ENCODE measurements at places on chromosomes 2 and 18. TPM values are rescaled to one million over a fixed set of nuclear protein-coding genes. Genes with fewer than 3 reads are reported as not detected.

The CNDP1 gene
- not detected for total RNA-seq

The ALK gene
- total RNA-seq = 0.64 TPM

The LONRF2 gene
- 5.1 TPM for total RNA-seq

The TSGA10 gene
- 17.1 TPM for total RNA-seq

The ST3GAL5 gene
- 29.5 TPM for total RNA-seq

The TMEM200C gene
- total RNA-seq = 1.2 TPM

The ERICH2 gene
- 0.80 TPM for total RNA-seq

The AKAIN1 gene
- total RNA-seq = not detected

The DSEL gene
- 14.5 TPM for total RNA-seq

The KLHL14 gene
- 0.33 TPM for total RNA-seq

GRCh38 chr2:73640946-73641766 is 1.1 kb downstream of the NAT8 start:
- H3K4me3 ChIP-seq = no peak overlapping the region
- H3K27me3 ChIP-seq = no peaks in the 10 kb centered on the region
- no peaks in the 10 kb centered on the region for H3K4me1 ChIP-seq
- no peak for DNase-seq

GRCh38 chr2:85589982-85590791 is 5.4 kb upstream of the RNF181 start:
- no peaks in the 10 kb centered on the region for H3K27me3 ChIP-seq
- DNase-seq = no peak
- H3K4me3 ChIP-seq = peak overlapping the region; percentile 10
- peaks cover 8% of the 10 kb centered on the region for H3K4me1 ChIP-seq
- H3K27ac ChIP-seq = peak overlapping the region; percentile 91

GRCh38 chr2:6863792-6864191 is 1.9 kb downstream of the CMPK2 start:
- H3K36me3 ChIP-seq = no peaks in the 10 kb centered on the region
- DNase-seq = no peak
- no peak overlapping the region for H3K4me3 ChIP-seq

DNA sequence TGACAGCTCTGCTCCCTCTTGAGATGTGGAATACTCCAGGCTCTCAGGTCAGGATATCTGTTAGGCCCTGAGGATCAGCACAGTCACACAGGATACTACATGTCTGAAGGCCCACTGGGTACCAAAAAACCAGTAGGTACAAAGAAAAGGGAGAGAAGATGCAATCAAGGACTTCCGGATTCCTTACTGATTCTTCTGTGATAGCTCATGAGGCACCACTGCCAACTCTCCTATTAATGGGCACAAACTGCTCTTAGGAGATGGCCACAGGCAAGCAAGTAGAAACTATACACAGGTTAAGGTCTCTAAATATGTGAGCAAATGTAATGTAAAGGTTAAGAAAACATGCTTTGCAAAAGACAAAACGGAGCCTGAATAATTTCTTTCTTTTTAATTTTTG is 3.5 kb downstream of the TMEM127 start:
- no peak for DNase-seq
- peak overlapping the region; percentile 90 for H3K27ac ChIP-seq
- no peaks in the 10 kb centered on the region for H3K36me3 ChIP-seq

- DNase-seq = no peak
- H3K4me3 ChIP-seq = no peak overlapping the region
- H3K36me3 ChIP-seq = no peaks in the 10 kb centered on the region
- H3K4me1 ChIP-seq = no peaks in the 10 kb centered on the region
- no peaks in the 10 kb centered on the region for H3K27me3 ChIP-seq
- no peak overlapping the region for H3K27ac ChIP-seq
These were observed 83.8 kb upstream of the TFCP2L1 start for GRCh38 chr2:121368836-121369235.

DNA sequence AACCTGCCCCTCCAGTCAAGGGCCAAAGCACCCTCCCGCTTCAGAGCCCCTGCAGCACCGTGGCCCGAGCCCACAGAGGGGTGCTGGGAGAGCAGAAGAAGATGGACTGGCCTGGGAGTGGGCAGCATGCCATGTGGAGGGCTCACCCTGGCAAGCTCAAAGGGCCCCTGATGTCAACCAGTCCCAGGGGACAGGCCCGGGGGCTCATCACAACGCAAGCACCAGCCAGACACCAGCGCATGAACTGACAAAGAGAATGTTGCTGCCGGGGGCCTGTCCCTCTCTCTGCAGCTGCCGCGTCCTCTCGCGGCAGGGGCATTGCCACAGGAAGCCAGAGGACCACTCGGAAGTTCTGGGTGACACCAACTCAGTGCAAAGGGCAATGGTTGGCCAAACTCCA is 30.3 kb upstream of the BIN1 start:
- no peak overlapping the region for H3K27ac ChIP-seq
- DNase-seq = no peak
- no peak overlapping the region for H3K4me3 ChIP-seq
- no peaks in the 10 kb centered on the region for H3K4me1 ChIP-seq
- no peaks in the 10 kb centered on the region for H3K27me3 ChIP-seq

DNA sequence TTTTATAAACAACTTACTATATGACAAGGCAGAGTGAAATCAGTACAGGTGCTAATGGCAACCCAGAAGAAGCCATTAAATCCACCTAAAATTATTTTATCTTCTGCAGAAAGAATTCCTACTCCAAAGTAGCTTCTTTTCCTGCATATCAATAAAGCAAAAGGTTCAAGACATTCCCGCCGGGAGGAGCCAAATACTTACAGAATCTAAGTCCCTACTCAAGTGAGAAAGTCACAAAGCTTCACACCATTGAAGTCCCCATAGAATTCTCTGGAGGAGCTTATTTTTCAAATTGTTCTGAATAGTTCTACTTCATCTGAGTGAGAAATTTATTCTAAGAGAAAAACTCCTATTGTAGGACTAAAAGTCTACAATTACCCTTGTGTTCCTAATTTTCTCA is 233.7 kb upstream of the HNRNPA3 start:
- no peaks in the 10 kb centered on the region for H3K36me3 ChIP-seq
- no peak for DNase-seq
- peaks cover 3% of the 10 kb centered on the region for H3K27me3 ChIP-seq
- no peak overlapping the region for H3K27ac ChIP-seq
- no peak overlapping the region for H3K4me3 ChIP-seq

DNA sequence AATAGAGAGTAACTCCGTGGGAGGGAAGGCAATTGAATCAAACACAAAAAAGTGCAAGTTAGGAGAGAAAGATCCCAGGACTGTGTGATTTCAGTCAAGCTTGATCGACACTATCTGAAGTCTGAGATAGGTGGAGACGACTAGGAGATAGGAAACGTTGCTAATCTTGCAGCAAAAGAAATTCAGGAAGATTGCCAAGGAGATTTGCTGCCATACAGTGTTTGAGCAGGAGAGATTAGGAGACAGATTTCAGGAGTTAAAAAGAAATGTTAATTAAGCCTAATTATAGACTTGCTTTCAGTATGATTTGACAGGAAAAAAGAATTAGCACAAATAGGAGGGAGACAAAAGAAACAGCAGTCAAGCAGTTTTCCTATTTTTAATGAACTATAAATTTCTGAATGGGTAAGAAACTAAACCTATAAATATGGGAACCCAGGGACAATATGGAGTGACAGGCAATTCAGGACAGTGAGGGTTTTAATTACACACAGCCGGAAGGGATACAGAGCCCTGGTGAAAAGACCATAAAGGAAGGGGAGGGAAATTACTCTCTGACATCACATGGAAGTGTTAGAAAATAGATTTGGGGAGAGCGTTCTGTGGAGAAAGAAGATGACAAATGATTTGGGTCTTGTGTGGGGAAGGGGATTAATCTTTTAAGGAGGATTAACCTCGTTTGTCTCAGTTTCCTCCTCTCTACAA is 72.6 kb downstream of the SUCLG1 start:
- DNase-seq = no peak
- no peak overlapping the region for H3K4me3 ChIP-seq
- H3K27ac ChIP-seq = no peak overlapping the region
- no peaks in the 10 kb centered on the region for H3K36me3 ChIP-seq

All from breast epithelium (tissue), 4 donors.